ENCODE measurements at places on chromosomes 1 and 21. TPM values are rescaled to one million over a fixed set of nuclear protein-coding genes. Genes with fewer than 3 reads are reported as not detected.

DNA sequence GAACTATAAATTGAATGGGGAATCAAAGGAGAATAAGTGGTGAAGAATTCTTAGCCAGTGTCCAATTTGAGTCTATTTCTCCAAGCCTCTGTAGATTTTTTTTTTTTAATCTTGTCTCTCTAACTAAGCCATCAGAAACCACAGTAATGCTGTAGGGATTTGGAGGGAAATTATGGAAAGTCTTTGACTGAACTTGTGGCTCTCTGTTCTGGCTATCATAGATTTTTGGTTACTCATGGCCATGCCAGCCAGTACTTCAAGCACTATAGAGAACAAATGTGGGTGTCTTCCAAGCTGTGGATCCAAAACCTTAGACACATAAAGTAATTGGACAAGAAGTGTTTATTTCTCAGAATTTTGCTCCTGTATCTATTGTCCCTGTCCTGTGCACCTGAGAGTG lies 147.9 kb downstream of the LRRC40 start:
- no peak for DNase-seq

DNA sequence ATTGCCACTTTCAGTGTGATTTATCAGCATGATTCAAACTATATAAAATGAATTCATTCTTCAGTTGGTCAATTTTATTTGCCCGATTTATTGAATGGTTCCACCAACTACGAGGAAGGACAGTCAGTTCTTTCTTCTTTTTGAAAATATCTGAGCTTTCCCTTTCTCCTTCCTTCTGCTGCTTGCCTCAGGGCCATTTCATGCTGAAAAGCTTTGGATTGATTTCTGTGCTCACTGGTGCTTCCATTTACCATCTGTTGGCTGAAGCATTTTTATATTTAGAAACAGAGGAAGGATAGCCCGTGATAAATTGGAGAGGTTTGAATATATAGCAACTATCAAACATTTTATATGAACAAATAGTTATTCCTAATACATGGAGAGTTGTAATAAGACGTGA lies 68.9 kb upstream of the ADAMTS5 start:
- DNase-seq, result no peak

Gene ANXA9
- total RNA-seq, result 0.55 TPM

DNA sequence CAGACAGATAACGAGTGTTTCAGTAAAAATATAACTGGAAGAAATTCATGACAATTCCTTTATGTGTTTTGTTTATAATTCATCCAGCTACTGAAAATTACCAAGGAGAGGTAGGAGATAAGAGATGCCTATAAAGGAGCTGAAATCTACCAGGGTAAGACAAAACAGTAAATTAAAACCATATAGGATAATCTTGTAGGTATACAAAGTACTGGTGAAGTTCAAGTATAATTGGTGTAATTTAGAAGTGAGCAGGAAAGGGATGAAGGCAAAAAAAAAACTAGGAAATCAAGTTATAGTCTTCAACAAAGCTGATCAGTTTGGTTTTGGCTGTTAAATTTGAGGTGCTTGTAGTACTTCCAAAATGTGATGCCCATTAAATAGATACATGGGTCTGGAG lies 1.2 kb upstream of the WARS2 start:
- DNase-seq, result no peak

Gene PROK1
- total RNA-seq, result not detected

Gene TIMM17A
- 99.3 TPM for total RNA-seq

Gene UBE2Q1
- 32.8 TPM for total RNA-seq

GRCh38 chr1:154794608-154795007 lies 75.5 kb downstream of the KCNN3 start:
- no peak for DNase-seq

DNA sequence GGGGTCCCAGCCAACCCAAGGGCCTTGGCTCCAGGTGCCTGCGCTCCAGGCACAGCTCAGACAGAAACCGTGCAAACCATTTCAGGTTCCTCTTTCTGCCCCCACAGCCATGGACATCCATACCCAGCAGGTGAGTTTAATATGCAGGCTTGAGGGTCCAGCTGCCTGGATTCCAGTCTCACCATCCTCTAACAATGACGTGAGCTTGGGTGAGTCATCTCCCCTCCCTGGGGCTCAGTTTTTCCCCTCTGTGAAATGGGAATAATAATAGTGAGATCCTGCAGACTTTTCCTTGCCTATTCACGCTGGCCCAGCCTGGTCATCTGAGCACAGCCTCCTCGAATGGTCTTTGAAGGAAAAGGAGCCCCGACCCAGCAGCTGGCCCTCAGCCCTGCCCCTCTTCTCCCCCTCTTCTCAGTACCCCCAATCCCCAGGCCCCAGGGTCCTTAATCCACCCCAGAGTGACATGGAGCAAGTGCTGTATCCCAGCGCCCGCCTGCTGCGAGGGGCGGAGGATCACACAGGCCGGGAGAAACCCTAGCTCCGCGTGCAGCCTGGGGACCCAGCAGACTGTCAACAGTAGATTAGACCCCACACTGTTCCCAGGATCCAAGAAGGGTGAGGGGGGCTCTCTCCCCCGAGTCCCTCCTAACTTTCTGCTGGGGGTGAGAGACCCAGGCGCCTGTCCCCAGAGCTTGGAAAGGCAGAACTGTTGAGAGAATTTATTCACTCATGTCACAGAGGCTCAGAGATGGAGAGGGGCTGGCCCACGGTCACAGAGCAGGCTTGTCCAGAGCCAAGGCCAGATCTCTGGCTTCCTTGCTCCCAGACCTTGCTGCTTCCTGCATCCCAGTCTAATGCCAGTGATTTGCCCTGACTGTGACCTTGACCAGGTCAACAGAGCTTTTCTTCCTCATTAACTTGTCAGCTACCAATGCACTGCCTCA lies 49.2 kb downstream of the TAS1R2 start:
- no peak for DNase-seq

GRCh38 chr1:229579059-229579673 lies 20.7 kb upstream of the ABCB10 start:
- DNase-seq, result no peak

- DNase-seq, result no peak
Measured at GRCh38 chr1:54037476-54037875, 15.5 kb downstream of the TMEM59 start.

- no peak for DNase-seq
Measured at GRCh38 chr1:21350202-21350885, 60.1 kb upstream of the ECE1 start.

DNA sequence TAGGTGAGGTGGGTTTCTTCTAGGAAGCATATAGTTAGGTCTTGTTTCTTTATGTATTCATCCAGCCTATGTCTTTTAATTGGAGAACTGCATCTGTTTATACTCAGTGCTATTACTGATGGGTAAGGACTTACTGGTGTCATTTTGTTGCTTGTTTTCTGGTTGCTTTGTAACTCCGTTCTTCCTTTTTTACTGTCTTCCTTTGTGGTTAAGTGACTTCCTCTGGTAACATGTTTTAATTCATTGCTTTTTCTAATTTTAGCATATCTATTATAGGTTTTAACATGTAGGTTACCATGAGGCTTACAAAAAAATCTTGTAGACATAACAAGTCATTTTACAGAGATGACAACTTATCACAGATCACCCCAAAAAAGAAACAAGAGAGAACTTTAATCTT lies 160.8 kb downstream of the VAV3 start:
- no peak for DNase-seq

GRCh38 chr1:59238993-59239392 lies 57.9 kb upstream of the FGGY start:
- no peak for DNase-seq

GRCh38 chr1:198907423-198907746 lies 268.5 kb downstream of the PTPRC start:
- no peak for DNase-seq

DNA sequence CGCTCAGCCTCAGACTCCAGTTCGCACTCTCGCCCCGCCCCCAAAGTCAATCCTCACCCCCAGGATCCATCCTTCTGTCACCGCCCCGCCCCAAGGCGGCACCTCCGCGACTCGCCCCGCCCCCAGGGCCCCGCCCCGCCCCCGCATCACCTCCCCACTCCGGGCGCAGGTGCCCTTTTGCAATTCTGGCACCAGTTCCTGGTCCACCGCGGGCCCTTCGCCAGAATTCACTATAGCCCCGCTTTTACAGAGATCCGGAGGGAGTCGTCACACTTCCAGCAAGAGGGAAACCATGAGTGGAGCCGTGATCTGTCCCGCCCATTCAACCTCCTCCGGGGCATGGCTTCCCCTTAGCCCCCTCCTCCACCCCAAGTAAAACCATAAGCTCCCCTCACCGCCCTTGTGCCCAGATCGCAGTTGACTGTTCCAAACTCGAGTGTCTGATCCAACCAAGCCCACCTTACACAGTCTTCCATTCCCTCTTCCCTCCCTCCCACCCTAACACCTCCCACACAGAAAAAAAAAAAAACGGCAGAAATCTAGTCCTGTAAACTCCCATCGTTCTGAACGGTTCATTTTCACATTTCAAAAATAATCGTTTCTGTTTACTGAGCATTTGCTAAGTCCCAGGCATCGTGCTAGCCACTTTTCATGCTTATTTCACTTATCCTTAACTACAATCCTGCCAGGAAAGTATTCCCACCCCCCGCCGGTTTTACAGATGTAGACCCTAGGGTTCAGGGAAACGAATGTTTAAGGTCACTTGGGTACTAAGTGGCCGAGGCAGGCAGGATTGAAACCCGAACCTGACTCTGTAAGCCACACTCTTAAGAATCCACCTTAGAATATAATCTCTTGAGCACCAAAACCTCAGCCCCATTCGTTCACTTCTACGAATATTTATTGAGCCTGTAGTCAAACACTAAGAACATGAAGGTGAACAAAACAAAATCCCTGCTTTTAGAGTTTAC lies 1.3 kb upstream of the DNAJC16 start:
- DNase-seq, result peak; percentile 82

- DNase-seq, result peak; percentile 69
Measured at GRCh38 chr1:179141592-179142251, 59.9 kb downstream of the TOR3A start.

Gene CD1D
- total RNA-seq, result 0.69 TPM

- no peak for DNase-seq
Measured at GRCh38 chr1:84584126-84584525, 9.9 kb upstream of the CTBS start.

GRCh38 chr21:28791595-28792282 lies 200.9 kb downstream of the LTN1 start:
- DNase-seq, result no peak

DNA sequence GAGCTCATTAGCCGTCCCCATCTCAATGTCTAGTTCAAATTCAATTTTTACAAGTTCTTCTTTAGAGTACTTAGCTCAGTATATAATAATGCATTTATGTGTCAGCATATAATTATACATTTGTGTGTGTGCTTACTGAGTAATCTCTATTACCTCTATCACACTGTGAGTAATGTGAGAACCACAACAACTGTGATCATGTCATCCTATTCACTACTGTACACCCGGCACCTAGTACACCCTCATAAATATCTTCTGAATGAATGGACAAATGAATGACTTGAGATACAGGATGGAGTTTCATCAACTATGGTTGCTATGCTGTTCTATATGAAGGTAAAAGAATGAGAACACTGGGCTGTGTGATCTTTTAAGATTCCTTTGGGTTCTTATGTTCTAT lies 124.0 kb downstream of the GPATCH2 start:
- DNase-seq, result peak; percentile 59

Gene TSACC
- 0.70 TPM for total RNA-seq

Gene ERICH3
- total RNA-seq, result not detected

DNA sequence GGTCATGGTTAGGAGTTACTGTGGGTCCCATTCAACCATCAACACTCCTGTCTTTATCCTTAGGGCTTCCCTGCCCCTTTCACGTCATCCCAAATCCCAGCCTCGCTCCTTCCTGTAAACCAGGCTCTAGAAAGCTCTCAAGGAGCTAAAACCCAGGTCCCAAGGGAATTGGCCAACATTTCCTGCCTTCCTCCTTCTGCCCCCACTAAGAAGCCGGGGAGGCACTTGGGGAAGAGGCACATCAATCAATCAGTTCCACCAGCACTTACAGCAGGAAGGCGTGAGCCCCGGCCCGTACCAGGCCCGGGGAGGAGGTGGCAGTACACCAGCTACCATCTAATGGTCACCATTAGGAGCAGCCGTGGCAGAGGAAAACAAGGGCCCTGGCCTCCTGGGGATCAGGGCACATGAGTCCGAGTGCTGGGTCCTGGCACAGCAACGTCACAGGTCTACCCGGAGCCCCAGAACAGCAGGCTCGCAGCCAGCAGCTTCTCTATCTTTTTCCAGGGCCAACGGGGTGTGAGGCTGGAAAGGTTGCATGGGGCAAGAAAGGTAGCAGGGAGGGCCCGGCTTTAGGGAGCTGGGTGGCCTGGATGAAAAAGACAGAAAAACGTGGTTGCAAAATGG lies 108.6 kb downstream of the CASZ1 start:
- DNase-seq, result no peak

DNA sequence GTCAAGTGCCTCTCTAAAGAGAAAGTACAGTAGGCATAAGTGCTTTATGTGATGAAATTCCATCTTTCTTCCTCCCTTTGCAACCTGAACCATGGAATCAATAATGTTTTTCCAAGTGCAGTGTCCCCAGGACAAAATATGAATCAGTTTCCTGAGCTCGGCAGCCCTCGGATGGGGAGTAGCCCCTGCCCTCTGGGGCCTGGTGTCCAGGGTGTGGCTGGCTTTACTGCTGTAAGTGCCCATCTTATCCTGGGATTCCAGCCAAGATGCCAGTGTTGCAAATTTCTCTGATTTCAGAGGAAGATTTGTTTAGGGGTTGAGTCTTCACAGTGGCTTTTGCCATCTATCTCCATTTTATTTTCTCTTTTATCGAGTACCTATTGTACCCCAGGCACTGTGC lies 40.5 kb upstream of the SRP9 start:
- DNase-seq, result peak; percentile 41

GRCh38 chr1:210323957-210324356 lies 4.7 kb upstream of the HHAT start:
- no peak for DNase-seq

DNA sequence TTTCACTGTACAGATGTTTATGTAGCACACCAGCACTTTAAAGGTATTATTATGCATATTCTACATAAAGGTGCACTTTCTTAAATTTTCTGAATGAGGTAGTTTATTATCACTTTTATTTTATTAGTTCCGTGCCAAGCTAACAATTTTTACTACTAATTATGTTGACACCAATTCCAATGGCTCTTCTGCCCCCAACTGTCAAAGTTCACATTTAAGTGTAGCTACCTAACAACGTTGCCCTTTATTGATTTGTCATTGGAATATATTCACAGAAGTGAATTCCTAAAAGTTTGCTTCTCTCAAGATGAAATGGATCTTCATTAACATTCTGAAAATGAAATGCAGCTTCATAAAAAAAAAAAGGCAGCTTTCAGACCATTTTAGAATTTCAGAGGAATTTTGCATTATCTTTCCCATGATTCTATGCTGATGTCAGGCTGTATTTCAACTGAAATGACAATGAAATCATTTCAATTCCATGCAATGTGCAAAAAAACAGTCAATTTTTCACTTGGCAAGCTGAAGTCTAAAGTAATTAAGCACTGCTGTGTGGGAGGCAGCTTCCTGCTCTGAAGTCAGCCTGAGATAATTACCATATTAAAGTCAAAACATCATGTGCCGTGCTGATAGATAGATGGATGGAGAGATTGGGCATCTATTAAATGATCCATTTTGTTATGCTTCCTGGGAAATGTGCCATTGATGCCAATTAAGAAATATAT lies 229.2 kb downstream of the TTLL7 start:
- DNase-seq, result no peak

Data from HT1080 (cell line).